ENCODE measurements at places on chromosomes 4 and X.

GRCh38 chr4:76993787-76994641 is 44.5 kb downstream of the SEPTIN11 start:
- peak; percentile 53 for DNase-seq

DNA sequence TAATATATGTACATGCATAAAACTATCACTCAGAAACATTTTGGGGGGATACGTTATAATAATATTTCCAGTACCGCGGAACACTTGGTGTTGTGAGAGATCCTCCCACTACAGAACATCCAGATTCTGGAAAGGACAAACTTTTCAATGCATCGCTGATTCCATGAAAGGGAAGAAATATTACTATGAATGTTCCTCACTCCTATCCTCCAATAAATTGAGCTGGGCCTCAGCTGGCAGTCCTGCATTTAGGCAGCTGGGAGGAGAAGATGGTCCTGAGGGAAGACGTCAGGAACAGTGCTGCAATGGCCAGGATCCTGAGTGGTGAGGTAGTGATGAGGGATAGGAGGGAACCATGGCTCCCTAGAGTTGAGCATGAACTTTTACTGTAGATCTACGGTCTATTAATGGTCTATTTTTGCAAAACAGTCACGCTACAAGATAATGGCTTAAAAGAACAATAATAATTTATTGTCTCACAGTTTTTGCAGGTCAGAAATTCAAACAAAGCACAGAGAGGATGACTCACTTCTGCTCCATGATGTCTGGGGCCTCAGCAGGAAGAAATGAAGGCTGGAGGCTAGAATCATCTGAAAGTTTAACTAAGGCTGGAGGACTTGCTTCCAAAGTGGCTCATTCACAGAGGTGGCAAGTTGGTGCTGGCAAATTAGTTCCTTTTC is 538.1 kb downstream of the STIM2 start:
- DNase-seq, result no peak

GRCh38 chrX:131827935-131828334 is 195.2 kb upstream of the STK26 start:
- DNase-seq, result peak; percentile 64

DNA sequence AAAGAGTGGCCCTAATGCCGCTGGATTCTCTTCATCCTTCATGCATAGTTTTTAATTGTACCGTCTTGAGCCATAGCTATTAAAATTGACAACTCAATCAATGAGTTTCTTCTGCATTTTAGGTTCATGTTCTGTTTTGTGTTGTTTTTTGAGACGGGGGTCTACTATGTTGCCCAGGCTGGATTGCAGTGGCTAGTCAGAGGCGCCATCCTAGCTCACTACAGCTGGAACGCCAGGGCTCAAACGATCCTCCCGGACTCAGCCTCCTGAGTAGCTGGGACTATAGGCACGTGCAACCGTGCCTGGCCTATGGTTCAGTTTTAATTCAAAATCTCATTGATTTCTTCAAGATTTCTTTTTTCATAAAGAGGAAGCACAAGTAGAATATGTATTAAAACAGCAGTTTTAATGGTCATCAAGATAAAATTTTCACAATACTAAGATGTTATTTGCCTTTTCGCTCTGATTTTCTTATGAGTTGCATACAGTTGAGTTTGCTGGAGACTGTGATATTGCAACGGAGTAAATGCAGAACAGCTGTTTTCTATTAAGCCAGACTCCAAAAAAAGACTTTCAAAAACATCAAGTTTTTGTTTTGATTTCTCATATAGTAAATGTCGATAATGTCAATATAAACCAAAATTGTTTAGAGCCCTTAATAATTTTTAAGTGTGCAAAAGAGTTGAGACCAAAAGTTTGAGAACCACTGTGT is 1.1 kb upstream of the STX18 start:
- DNase-seq, result peak; percentile 2

- DNase-seq, result no peak
Measured at GRCh38 chrX:13659063-13659462, 6.1 kb downstream of the TCEANC start.

All from stimulated activated CD4-positive, alpha-beta T cell treated with anti-CD3 and anti-CD28 coated beads, Interleukin-15, amount 100 ng/mL, for 24 hours (primary cell).